ENCODE measurements at places on chromosomes 1 and 21. TPM values are rescaled to one million over a fixed set of nuclear protein-coding genes. Genes with fewer than 3 reads are reported as not detected.

DNA sequence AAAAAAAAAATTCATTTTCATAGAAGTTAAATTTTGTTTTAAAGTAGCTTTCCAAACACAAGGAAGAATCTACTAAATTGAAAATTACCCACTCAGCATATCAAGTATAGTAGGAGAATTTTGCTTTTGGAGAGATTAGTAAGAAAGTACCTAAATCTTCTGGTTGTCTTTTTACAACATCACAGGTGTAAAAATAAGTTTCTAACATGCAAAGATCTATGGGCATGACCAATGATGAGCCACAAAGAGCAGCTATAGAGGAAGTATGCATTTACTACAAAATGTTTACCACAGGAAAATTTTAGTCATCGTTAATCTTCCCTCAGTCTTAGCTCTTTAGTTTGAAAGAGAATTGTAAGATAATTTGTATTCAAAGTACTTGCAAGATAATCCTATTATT lies 28.1 kb downstream of the ANGPTL3 start:
- no peak for DNase-seq

DNA sequence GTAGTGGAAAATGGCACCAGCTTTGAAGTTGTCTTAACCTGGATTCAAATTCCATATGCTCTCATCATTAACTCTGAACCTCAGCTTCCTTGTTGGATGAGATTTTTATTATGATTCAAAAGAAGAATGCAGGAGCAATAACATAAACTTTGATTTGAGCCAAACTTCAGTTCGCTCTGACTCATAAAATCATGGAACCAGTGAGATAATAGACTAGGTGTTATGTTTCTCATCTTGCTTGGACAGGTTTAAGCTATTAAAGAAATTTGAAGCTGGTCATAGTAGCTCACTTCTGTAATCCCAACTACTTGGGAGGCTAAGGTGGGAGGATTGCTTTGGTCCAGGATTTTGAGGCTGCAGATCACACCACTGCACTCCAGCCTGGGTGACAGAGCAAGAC lies 172.8 kb downstream of the CLEC20A start:
- no peak for DNase-seq

Gene HES4
- 54.4 TPM for total RNA-seq

DNA sequence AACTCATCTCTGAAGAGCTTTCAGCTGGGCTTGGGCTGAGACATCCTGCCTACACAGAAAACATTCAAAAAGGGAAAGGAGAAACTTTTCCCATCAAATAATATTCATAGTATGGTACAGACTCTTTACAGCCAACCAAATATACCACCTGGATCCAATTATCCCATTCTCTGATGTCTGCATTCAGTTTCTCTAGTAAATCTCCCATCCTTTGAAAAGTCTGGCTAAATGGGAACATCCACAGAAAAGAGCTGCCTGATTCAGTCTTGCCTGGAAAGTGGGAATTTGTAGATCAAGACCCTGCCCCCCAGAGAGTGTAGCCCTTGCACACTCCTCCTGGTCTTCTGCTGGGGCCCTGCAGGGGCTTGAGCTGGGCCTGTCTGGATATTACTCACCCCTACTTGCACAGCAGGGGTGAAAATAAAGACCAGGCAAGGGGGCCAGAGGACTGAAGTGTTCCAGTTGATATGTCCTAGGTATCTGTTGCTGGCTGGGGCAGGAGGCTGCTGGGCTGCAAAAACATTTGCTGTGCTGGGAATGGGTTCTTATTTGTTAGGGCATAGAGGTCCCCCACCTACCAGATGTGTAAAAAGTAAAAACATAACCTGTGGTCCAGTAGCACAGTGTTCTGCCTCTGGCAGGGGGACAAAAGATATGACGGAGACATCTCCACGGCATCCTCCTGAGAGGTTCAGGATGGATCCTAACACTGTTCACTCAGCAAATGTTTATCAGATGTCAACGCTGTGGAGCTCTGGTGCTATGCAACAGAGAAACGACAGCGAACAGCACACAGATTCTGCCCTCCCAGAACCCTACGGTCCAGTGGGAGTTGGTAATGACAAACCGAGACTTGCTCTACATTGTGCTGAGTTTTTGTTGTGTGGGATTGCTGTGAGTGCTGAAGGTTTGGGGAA lies 140.3 kb downstream of the PLXNA2 start:
- no peak for DNase-seq

DNA sequence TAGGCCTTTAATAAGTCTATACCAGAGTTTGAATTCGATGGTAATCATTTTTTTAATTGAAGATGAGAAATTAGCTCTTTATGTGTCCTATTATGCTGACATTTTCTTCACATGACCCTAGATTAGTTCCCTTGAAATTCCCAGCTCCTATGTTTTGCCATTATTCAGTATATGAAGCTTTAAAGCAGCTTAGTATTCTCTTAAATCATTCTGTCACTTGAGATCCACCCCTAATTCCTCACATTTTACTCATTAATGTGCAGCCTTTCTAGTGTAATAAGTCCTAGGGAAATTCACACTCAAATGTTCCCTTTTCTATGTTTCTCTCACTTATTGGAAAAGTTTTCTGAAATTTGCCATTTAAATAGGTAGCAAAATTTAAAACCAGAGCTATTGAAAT lies 704.5 kb upstream of the B3GALT2 start:
- DNase-seq, result no peak

DNA sequence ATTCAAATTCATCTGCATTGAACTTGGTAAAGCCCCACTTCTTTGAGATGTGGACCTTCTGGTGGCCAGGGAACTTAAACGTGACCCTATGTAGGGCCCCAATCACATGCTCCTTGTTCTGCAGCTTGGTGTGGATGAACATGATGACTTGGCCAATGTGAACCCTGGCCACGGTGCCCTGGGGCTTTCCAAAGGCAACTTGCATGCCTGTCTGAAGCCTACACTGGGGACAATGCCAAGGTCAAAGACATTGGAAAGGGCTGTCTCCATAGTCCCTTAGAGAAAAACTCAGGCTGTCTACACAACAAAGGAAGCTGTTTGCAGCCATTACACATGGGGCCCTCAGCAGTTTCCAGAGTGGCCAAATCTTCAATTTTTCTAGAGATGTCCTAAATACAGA lies 8.9 kb upstream of the VPS13D start:
- DNase-seq, result peak; percentile 77

Gene ABCG1
- 12.4 TPM for total RNA-seq

GRCh38 chr1:100246738-100247137 lies 2.9 kb downstream of the DBT start:
- no peak for DNase-seq

DNA sequence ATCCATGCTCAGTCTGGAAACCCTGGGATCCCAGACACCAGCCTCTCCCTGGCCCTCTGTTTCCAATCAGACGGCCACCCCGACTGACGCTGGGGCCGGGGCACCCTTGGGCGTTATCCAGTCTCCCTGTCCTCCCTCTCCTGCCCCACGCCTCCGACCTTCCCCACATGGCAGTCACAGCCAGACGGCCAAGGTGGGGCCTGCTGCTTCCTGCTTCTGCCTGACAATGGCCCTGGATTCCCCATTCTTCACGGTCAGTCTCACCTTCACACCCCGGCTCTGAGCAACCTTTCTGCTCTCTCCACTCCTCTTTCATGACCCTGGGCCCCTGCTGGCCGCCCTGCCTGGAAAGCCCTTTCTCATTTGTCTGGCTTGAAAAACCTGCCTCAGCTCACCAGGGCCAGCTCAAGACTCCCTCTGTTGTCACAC lies 6.6 kb downstream of the GNG4 start:
- DNase-seq, result peak; percentile 62

DNA sequence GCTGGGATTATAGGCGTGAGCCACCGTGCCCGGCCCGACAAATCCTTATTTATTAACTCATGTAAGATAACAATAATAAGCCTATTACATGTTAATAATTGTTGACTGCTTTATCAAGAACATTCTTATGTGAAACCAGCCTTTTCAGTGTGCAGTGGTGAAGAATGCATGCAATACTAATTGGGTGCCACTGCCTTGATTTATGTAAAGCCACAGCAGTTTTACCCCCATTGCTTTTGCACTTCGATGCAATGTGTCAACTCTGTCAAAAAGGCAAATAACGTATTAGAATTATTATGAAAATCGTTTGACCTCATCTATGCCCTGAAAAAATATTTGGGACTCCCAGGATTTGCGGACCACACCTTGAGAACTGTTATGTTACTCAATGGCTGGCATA lies 18.3 kb downstream of the NPR1 start:
- no peak for DNase-seq

Gene LCE2B
- not detected for total RNA-seq

GRCh38 chr1:153880962-153881361 lies 41.8 kb downstream of the GATAD2B start:
- peak; percentile 92 for DNase-seq

DNA sequence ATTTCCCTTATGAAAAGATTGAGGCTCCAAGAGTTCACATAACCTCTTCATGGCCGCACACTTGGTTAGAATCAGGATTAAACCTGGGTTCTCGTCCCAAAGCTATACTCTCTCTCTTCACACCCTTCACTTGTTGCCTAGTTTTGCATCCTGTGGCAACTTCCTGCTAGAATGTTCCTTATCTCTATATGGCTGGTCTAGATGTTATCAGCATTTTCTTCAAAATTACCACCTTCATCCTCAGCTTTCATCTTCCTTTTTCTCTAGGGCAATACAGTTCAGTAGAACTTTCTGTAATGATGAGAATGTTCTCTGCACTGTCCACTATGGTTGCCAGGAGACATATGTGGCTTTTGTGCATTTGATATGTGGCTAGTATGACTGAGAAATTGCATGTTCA lies 31.1 kb upstream of the BCAR3 start:
- no peak for DNase-seq

DNA sequence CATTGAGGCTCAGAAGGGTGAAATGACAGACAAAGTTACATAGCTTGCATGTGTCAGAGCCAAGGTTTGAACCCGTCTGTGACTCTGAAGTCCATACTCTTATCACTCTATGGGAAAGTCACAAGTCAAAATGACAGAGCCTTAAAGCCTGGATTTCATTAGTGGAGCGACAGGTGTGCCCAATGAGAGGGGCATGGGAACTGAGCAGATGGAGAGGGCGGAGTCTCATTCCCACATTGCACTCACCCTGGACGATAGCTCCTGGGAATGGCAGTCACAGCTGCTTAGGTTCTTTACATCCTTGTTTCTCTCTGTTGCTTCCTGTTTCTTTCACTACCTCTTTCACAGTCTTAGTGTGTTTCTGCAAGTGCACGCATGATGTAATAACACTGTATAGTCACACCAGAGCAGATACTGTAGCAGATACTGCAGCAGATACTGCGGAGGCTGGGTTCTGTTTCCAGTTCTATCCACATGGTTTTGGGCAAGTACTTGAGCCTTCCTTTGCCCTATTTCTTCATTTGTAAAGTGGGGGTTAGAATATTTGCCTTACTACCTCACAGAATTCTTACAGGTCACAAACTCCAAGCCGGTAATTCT lies 127.2 kb downstream of the ZSCAN20 start:
- DNase-seq, result peak; percentile 1

GRCh38 chr1:183106746-183107145 lies 79.3 kb upstream of the LAMC2 start:
- no peak for DNase-seq

GRCh38 chr21:16073586-16073985 lies 343.8 kb downstream of the USP25 start:
- no peak for DNase-seq

GRCh38 chr1:112744009-112744578 lies 29.0 kb upstream of the PPM1J start:
- DNase-seq, result no peak

Gene DPT
- total RNA-seq, result 121 TPM

Gene GBP4
- total RNA-seq, result 9.5 TPM

- DNase-seq, result no peak
These were observed 68.0 kb upstream of the CYP2J2 start for GRCh38 chr1:59994302-59995198.

DNA sequence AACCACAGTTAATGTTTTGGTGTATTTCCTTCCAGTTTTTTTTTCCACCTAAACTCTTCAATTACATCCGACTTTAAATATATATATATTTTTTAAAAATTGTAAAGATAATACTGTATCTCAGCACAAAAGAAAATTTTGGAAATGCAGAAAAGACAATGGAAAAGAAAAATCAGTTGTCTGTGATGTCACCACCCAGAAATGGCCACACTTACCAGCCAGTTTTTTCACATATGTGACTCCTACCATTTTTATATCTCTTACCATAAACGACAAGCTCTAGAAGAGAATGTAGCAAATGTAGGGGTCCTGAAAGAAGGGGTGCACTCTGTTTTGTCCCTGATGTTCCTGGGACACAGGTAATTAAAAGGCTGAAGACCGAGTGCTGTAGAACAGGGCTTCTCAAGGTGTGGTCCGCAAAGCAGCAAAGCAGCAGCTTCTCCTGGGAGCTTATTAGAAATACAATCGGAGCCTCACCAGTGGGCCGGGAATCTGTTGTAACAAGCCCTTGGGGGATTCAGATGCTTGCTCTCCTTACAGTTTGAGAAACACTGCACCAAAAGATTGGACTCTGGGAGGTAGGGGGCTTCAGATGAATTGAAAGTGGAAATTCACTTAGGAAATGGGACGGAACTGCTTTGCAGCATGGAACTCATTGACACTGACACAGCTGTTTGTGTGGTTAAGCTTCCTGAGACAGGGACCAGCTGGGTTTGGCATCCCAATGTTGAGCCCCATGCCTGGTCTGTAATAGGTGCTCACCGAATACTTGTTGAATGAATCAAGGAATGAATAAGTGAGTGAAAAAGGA lies 44.1 kb downstream of the ALPL start:
- DNase-seq, result no peak

GRCh38 chr1:112954017-112954650 lies 1.9 kb downstream of the SLC16A1 start:
- DNase-seq, result no peak

GRCh38 chr1:28606771-28607170 lies 14.7 kb downstream of the RAB42 start:
- no peak for DNase-seq

- DNase-seq, result no peak
These were observed 22.1 kb downstream of the MRAP start for GRCh38 chr21:32320726-32321125.

GRCh38 chr1:20233394-20233793 lies 47.1 kb upstream of the PLA2G2C start:
- DNase-seq, result no peak

DNA sequence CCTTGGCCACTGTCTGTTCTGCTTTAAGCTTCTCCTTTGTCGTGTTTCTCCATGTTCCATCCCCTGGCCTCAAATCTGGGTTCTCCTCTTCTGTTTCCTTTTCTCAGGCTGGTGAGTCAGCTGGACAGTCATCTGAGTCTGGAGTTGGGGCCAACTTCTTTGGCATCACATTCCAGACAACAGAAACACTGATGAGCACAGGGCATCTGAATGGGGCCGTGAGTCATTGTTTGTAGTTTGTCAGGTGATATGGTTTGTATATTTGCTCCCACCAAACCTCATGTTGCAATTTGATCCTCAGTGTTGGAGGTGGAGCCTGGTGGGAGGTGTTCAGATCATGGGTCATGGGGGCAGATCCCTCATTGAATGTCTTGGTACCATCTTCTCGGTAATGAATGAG lies 14.3 kb upstream of the OLIG2 start:
- no peak for DNase-seq

All from posterior vena cava (tissue), 2 donors.